NCI-H1694 (cell line): ENCODE measurements at places on chromosomes 5 and 9.
A peak's percentile ranks its signal among the peaks of the same experiment; 100 is the strongest.

- DNase-seq, result peak; percentile 63
These were observed 283.9 kb upstream of the ANKRD55 start for GRCh38 chr5:56517011-56517416.

DNA sequence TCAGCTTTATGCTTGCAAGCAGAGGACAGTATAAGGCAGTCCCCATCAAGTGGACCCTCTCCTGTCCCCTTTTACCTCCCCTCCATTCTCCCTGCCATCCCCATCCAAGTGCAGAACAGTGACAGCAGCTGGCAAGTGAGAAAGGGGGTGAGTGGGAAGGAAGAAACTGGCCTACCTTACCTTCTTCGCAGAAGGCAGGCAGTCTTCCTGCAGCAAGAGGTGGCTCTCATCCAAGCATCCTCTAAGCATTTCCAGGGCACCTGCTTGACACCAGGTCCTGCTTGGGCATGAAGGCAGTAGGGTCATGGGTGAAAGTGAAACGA is 77.3 kb upstream of the SH3PXD2B start:
- DNase-seq, result no peak

DNA sequence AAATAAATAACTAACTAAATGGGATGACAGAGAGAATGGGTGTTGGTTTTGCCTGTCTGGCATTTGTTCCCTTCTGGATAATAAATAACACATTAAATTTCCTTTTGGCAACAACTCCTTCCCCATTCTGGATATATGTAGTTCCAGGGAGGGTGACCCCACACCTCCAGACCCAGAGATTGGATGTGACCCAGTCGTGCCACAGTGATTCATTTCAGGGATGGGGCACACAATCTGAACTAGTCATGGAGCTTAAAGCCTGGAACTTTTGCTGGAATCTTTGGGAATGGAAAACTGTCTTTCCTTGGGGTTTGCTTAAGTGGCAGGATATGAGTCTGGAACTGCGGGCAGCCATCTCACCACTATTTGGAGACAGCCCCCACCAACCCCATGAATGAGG is 11.3 kb downstream of the KLF9 start:
- DNase-seq, result no peak

DNA sequence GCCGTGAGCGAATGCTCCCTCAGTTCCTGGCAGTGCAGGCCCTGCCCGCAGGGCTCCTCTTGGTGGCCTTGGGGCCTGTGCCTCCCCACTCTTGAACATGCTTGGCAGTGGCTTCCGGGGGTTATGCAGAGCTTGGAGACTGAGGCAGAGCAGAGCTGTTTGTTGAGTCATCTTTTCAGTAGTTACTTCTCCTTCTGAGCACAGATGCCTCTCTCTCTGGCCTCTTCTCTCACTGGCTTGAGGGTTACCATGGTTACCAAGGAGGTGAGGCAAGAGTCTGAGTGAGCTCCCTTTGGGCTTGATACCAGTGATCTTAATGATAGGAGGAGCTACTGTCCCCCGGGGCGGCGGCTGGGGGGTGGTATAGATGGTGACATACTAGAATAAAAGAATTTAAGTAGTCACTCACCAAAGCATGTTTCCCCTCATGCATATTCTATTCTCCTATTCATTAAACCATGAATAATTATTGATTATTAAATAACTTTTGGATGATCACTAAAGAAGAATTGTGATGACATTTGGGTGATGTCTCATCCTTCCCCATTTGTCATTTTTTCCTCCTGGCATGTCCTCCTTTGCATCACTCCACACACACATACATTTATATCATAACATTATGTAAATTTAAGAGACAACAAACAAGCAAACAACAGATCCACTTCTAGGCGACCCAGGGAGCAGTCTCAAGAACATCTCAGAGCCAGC is 111.1 kb downstream of the ARHGAP26 start:
- DNase-seq, result no peak
